ENCODE measurements at places on chromosomes 3 and 15.

GRCh38 chr15:93703092-93703739 lies 528.1 kb upstream of the MCTP2 start:
- no peak for DNase-seq

GRCh38 chr15:84904419-84904818 lies 20.0 kb downstream of the SLC28A1 start:
- DNase-seq: no peak

- no peak for DNase-seq
Observed at GRCh38 chr3:43506644-43507043, 115.2 kb downstream of the ANO10 start.

- DNase-seq: no peak
Observed at GRCh38 chr3:37540786-37541185, 320.9 kb upstream of the CTDSPL start.

DNA sequence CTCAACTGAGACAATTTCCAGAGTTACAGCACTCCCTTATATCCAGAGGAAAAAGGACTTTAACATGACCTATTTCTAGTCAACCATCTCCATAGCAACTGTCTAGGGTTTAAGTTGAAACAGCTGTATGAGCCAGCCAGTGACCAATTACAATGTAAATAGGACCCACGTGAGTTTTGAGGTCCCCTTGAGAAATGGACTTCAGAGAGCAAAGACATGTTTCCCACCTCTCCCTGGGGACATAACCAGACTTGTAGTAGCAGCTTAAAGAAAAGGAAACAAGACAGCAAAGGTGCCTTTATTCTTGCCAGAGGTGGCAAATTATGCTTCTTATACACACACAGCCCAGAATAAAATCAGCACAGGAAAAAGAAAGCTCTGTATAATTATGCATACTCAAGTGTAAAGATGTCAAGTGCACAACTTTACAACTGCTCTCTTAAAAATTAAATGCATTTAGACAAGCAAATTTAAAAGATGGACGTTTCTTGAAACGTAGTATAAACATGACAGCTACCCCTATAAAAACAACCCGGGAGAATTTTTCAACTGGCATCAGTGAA lies 40.2 kb downstream of the SUMF1 start:
- no peak for DNase-seq

DNA sequence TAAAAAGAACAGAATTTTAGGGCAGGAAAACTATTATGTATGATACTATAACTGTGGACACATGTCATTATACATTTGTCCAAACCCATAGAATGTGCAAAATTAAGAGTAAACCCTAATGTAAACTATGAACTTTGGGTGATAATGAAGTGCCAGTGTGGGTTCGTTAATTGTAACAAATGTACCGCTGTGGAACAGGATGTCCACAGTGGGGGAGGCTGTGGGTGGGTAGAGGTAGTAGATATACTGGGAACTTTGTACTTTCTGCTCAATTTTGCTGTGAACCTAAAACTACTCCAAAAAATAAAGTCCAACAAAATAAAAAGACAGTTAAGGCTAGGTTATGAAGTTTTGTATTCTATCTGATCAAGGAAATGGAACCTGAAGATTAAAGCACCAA lies 24.8 kb downstream of the CD96 start:
- no peak for DNase-seq

DNA sequence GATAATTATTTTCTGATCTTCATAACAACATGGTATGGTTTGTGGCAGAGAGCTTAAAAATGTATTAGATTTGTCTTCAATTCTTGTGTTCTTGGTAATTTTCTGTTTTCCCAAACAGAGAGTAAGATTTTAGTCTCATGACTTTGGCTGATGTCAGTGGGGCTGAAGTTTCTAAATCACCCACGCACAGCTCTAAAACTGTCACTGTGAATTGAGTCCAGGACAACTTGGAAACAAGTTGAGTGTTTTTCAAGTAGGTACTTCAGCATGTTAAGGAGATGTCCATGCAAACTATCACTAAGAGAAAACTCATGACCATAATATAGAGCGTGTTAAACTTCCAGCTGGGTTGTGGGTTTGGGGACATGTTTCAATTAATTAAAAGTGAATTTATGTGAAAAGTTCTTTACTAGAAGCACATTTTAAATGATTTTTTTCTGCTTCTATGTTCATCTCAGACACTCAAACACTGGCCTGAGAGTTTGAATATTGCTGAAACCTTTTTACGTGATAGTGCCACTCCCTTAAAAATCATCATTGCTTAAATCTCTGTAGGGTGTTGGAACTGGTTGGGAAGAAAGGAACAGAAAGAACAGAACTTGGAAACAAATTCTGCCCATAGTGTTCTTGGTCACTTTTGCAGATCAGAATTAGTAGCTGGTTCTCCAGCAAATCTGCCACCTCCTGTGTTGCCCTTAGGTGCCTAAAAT lies 89.8 kb downstream of the KLHL25 start:
- DNase-seq: no peak

- DNase-seq: no peak
Observed at GRCh38 chr15:26702381-26702780, 70.5 kb downstream of the GABRB3 start.

- DNase-seq: no peak
Observed at GRCh38 chr3:94709249-94709902, 646.5 kb downstream of the NSUN3 start.

- no peak for DNase-seq
Observed at GRCh38 chr3:134941820-134942219, 146.8 kb downstream of the EPHB1 start.

DNA sequence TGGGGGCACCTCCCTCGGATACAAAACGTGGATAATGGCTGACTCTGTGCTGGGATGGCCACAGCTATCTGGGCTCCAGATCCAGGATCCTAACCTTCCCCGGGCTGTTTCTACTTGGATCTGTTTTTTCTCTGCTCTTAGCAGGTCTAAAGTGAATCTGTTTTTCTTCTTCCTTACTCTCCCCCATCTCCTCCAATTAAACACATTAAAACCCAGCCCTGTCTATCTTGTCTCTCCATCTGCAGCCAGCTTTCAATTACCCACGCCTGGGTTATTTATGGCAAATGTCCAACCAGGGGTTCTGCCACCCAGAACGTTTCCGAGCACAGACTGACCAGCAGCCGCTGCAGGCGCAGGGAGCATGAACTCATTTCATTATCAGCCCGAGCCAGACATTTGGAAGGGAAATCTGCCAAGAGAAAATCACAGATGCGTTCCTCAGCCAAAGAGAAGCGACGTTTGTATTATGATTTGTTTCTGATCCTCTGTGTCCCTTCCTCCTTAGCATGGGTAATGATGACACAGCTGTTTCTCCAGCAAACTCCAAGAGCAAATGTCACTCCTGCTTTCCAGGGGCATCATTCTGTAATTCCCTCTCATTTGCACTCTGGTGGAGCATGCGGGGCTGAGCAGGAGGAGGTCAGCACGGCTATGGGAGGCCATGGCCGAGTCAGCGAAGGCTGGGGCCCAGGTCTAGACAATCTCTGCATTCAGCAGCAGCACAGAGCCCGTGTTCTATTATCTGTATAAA lies 42.0 kb downstream of the UMPS start:
- no peak for DNase-seq

- DNase-seq: no peak
Observed at GRCh38 chr15:47404877-47405276, 312.4 kb upstream of the SEMA6D start.

- DNase-seq: no peak
Observed at GRCh38 chr3:119035014-119035346, 334 bp upstream of the IGSF11 start.

DNA sequence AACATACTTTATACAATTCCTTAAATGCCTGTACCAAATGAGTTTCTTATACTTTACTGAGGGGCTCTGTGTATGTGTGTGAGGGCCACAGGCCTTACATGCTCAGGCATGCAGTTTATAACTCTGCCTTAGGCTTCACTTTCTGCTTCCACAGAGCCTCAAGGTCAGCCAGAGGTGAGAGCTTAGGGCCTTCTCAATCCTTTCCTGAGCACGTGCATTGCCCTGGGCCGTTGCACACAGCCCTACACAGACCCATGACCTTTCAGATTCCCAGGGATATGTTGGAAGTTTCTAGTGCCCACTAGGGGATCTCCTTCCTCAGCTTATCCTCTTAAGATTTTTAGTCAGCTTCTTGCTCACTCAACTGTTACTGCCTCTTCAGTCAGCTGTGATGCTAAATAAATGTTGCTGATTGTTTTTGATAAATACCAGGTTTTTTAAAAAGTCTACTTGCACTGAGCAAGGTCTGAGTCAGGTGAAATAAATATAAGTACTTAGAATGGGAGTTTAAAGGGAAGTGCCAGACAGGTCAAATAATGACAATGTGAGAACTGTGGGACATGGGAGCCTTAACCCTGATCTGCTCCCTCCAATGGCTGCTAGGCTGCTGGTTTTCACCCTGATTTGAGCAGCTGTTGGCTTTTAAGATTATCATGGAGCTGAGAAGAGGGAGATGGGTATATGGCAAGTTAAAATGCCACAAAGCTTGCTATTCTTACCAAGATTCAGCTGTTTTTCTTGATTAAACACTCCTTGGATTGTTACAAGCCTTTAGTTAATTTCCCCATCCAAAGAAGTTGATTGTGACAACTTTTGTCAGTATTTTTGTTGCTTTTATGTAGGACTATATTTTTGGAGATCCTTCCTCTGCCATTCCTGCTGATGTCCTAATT lies 169.5 kb downstream of the PLD1 start:
- DNase-seq: no peak

- DNase-seq: no peak
Observed at GRCh38 chr3:186589121-186589520, 18.6 kb downstream of the DNAJB11 start.

DNA sequence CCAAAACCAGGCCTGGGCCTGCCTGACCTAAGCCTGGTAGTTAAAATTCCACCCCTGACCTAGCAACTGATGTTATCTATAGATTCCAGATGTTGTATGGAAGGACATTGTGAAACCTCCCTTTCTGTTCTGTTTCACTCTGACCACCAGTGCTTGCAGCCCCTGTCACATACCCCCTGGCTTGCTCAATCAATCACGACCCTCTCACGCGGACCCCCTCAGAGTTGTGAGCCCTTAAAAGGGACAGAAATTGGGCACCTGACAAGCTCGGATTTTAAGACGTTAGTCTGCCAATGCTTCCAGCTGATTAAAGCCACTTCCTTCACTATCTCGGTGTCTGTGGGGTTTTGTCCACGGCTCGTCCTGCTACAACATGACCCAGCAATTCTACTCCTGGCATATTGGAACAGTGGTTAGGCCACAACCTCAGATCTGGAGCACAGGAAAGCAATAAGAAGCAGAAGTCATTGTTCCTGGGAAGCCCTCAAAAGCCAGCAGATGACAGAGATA lies 36.7 kb upstream of the LHFPL4 start:
- no peak for DNase-seq

- DNase-seq: no peak
Observed at GRCh38 chr3:152942366-152942765, 107.4 kb downstream of the P2RY1 start.

GRCh38 chr3:160852856-160853255 lies 96.8 kb downstream of the PPM1L start:
- no peak for DNase-seq

DNA sequence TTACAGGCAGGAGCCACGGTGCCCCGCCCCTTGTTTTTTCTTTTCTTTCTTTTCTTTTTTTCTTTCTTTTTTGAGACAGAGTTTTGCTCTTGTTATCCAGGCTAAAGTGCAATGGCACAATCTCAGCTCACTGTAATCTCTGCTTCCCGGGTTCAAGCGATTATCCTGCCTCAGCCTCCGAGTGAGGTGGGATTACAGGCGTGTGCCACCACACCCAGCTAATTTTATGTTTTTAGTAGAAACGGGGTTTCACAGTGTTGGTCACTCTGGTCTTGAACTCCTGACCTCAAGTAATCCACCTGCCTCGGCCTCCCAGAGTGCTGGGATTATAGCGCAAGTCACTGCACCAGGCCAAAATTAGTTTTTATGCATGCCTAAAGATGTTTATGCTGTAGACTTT lies 2.5 kb downstream of the RPL35A start:
- DNase-seq: no peak

DNA sequence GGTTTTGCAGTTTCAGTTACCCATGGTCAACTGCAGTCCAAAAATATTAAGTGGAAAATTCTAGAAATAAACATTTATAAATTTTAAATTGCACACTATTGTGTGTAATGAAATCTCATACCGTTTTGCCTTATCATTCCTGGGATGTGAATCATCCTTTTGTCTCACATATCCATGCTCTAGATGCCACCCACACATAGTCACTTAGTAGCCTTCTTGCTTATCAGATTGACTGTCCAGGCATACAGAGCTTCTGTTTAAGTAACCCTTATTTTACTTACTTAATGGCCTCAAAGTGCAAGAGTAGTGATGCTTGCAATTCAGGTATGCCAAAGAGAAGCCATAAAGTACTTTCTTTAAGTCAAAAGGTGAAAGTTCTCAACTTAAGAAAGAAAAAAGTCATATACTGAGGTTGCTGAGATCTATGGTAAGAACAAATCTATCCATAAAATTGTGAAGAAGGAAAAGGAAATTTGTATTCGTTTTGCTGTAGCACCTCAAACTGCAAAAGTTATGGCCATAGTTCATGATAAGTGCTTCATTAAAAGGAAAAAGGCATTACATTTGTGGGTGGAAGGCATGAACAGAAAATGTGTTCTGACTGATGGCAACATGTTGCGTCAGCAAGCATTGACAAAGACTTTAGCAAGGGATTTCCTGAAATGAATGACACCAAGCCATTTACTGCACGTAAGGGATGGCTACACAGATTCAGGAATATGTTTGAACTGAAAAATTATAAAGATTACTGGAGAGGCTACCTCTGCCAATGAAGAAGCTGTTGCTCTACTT lies 43.8 kb downstream of the SPATA16 start:
- no peak for DNase-seq

GRCh38 chr3:58366699-58367098 lies 34.0 kb downstream of the PXK start:
- DNase-seq: no peak

- DNase-seq: no peak
Observed at GRCh38 chr3:69409011-69409410, 23.1 kb upstream of the FRMD4B start.

- no peak for DNase-seq
Observed at GRCh38 chr3:30203301-30203700, 403.1 kb upstream of the TGFBR2 start.

DNA sequence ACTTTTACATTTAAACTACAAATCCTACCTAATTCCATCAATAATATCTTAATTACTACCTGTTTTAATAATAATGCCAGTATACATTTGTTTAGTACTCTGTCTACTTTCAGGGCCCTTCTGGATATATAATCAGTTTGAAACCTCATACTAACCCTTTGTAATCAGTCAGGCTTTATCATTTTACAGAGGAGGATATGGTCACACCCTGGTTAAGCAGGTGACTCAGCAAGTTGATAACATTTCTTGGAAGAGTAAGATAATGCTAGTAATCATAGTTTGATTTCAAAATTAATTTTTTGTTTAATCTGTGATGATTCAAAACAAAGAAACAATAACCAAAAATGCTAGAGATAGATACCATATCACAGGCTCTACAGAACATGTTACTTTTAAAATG lies 208.2 kb upstream of the MANF start:
- DNase-seq: no peak

GRCh38 chr15:64720188-64720587 lies 55.2 kb downstream of the RBPMS2 start:
- no peak for DNase-seq

GRCh38 chr3:126998320-126998719 lies 15.4 kb downstream of the PLXNA1 start:
- DNase-seq: no peak

All from cortex of kidney (tissue), 1 donor.